Naive thymus-derived CD4-positive, alpha-beta T cell (primary cell): ENCODE measurements at places on chromosomes 4 and X. TPM values are rescaled to one million over a fixed set of nuclear protein-coding genes. Genes with fewer than 3 reads are reported as not detected.

SPINK2 gene
- total RNA-seq = 0.99 TPM in 1 of 2 replicates, not detected in the other

CD99L2 gene
- total RNA-seq = 15.6 and 19.3 TPM in 2 replicates

EMCN gene
- not detected in 2 replicates for total RNA-seq

DNA sequence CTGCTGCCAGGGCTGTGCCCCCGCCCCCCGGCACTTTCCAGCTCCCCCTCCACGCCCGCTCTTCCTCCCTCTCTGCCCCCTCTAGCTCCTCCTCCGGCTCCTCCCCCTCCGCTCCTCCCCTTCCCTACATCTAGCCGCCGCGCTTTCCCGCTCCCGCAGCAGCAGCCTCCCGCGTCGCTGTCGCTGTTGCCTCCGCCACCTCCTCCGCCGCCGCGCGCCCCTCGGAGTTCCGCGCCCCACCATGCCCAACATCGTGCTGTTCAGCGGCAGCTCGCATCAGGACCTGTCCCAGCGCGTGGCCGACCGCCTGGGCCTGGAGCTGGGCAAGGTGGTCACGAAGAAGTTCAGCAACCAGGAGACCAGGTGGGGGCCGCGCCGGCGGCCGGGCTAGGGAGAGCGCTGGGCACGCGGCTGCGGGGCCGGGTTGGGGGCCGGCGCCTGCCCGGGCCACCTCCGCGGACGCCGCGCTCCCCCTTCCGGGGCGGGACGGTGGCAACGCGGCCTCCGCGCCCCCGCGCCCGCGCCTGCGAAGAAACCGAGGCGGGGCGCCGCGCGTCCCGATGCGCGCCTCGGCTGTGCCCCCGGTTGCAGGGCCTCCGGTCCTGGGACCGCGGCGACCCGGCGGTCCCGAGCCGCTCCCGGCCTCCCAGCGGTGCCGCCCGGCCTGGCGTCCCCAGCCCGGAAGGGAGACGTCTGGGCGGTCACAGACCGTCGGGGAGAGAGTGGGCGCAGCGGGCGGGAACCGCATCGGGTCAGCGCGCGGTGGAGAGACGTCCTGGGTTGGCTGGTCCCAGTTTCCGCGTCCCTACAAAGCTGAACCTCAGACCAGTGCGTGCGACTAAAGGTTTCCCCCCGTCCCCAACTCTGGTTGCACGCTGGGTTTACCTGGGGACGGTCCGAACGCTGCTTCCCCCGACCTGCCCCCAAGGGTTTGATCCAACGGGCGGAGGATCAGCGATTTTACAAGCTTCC lies at the start of gene PRPS2:
TSS of gene PRPS2 (plus strand) at position 156 of the 972 bp plus-strand sequence. CDS start at position 242, 86 bp downstream.
- H3K27ac ChIP-seq = peak within 1 kb of the TSS; percentile 73
- no peaks in the 10 kb centered on the region for H3K36me3 ChIP-seq
- peak within 1 kb of the TSS; percentile 74 for H3K4me3 ChIP-seq
- peaks cover 6% of the 10 kb centered on the region for H3K4me1 ChIP-seq
- H3K27me3 ChIP-seq = no peaks in the 10 kb centered on the region

GRCh38 chrX:47187106-47187677 lies 6.4 kb upstream of the UBA1 start:
- DNase-seq = no peak
- no peak overlapping the region for H3K4me3 ChIP-seq
- peaks cover 5% of the 10 kb centered on the region for H3K36me3 ChIP-seq
- no peaks in the 10 kb centered on the region for H3K27me3 ChIP-seq
- no peaks in the 10 kb centered on the region for H3K4me1 ChIP-seq

- H3K36me3 ChIP-seq = no peaks in the 10 kb centered on the region
- DNase-seq = no peak
- no peaks in the 10 kb centered on the region for H3K27me3 ChIP-seq
Measured at GRCh38 chr4:127856813-127857447, 23.8 kb upstream of the PLK4 start.

- no peak for DNase-seq
- H3K4me3 ChIP-seq = no peak overlapping the region
- no peak overlapping the region for H3K27ac ChIP-seq
- no peaks in the 10 kb centered on the region for H3K4me1 ChIP-seq
- H3K27me3 ChIP-seq = no peaks in the 10 kb centered on the region
Measured at GRCh38 chr4:184805462-184806228, 20.1 kb downstream of the ACSL1 start.

DNA sequence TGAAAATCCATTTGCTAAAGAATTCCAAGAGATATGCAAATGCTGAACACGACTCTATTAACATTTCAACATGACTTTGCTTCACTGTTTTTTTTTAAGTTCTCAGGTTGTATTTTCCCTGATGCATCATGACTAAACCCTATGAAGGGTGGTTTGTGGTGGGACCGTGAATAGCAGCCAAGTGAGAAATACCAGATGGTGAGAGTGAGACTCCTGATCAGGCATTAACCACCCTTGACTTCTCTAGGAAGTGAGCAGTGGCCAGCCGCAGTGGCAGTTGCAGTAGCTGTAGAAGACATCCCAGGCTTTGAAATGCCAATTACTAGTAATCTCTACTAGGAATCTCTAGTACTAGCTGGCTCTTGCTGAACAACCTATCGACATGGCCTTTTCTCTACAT lies 383.4 kb downstream of the FAM133A start:
- H3K4me3 ChIP-seq = no peak overlapping the region
- no peak for DNase-seq
- no peaks in the 10 kb centered on the region for H3K36me3 ChIP-seq
- no peak overlapping the region for H3K27ac ChIP-seq
